ENCODE measurements at places on chromosomes 13 and 19.
A peak's percentile ranks its signal among the peaks of the same experiment; 100 is the strongest.

GRCh38 chr19:7199613-7200533 is 94.3 kb downstream of the INSR start:
- no peak for DNase-seq

GRCh38 chr13:113298043-113298945 is 1.3 kb downstream of the LAMP1 start:
- no peak for DNase-seq

DNA sequence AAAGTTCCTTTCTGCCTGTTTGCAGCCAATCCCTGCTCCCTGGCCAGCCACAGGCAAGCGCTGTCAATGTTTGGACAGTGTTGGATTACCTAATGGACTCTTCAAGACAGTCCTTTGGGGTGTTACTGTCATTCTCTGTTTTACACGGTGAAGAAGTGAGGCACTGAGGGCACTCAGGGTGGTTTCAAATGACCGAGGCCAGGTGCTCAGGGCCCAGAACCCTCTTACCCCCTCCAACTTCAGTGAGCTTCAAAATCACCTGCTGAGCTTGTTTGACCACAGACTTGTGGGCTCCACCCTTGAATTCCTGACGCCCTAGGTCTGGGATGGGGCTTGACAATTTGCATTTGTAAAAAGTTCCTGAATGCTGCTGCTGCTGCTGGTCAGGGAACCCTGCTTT is 97.9 kb downstream of the GGACT start:
- DNase-seq: no peak

GRCh38 chr19:32543115-32543900 is 37.7 kb upstream of the PDCD5 start:
- DNase-seq: no peak

DNA sequence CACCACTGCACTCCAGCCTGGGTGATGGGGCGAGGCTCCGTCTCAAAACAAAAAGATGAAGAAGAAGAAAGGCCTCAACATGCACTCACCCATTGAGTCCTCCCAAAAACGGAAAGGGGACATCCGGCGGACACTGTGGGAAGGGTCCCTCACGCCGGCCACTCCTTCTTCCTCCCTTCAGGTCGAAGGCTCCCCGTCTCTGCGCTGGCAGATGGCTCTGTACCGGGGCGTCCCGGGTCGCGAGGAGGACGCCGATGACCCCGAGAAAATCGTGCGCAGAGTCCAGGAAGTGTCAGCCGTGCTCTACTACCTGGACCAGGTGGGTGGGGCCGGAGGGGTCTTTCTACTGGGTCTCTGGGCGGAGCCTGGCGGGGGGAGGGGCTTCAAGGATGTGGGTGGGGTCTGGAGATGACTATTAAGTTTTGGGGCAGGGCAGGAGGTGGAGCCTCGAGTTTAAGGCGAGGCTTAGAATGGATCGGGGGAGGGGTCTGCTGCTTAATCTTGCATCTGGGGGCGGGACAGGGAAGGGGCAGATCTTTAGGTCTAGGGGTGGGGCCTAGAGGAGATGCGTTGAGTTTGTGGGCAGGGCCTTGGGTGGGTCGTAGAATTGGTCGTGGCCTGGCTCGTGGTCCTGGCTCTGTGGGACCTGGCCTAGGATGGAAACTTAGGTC is 90.2 kb downstream of the MAP4K1 start:
- DNase-seq: peak; percentile 39

GRCh38 chr19:940591-941291 is 14.9 kb downstream of the ARID3A start:
- peak; percentile 86 for DNase-seq

GRCh38 chr13:27079421-27079958 is 92.1 kb downstream of the USP12 start:
- DNase-seq: no peak

DNA sequence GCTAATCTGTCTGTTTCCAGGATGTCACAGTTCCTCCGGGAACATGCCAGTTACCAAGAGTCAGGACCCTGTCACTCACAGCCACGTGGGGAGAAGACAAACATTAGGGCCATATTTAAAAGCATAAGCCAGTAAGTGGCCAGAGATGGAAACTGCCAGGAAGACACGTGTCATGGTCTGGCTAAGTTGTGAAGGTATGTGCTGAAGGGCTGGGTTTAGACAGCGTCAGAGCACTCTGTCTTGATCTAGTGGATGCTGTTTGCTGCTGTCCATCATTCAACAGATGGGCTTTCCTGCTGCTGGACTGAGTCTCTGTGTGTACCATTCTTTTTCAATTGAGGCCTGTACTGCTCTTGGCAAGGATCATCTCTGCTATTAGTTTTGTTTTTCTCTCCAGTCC is 128.6 kb downstream of the HS6ST3 start:
- no peak for DNase-seq

DNA sequence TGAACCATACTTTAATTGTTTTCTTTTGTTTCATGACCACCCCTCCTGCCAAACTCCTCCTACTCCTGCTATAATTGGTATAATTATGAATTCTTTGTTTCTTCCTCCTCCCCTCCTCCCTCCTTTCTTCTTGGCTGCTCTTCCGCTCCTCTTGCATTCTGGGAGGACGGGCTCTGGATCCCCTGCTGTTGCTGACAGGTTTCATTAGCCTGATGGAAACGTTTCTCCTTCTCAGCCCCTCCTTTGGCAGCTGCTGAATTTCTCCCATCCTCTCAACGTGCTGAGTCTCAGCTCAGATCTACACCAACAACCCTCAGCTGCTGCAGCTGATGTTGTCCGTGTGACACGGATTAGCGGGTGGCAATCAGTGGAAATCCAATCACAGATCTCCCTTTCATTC is 97.1 kb upstream of the UBAC2 start:
- no peak for DNase-seq

GRCh38 chr19:35348911-35349611 is 1.4 kb downstream of the FFAR1 start:
- no peak for DNase-seq

- no peak for DNase-seq
Measured at GRCh38 chr13:89843621-89844020, 1503.9 kb upstream of the MIR17HG start.

DNA sequence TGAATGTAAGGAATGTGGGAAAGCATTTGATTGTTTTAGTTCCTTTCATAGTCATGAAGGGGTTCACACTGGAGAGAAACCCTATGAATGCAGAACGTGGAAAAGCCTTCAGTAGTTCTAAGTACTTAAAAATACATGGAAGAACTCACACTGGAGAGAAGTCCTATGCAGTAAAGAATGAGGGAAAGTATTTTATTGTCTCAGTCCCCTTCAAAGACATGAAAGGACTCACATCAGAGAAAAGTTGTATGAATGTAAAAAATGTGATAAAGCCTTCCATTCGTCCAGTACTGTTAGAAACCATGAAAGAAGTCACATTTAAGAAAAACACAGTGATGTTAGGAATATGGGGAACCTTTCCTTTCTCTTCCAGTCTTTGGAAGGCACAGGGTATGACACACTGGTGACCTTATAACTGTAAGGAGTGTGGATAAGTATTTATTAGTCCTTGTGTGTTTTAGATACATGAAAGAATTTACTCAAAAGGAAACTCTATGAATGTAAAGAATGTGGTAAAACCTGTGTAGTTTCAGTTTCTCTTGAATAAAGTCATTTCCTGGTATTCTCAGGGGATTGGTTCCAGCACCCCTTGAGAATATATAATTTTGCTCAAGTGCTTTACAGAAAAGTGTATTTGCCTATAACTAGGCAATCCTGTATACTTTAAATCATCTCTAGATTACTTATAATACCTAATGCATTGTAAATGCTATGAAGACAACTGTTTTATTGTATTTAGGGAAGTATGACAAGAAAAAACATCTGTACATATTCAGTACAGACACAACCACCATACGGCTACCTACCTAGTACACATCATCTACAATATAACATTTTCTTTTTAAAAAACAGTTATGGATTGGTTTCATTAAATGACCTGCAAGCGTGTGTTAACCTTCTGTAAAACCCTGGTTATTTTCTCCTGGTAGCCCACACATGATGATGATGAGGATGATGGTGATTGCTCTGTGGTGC is 52.8 kb downstream of the ZNF823 start:
- no peak for DNase-seq

GRCh38 chr19:16628984-16629691 is 1.1 kb upstream of the MED26 start:
- no peak for DNase-seq

- no peak for DNase-seq
Measured at GRCh38 chr19:42512743-42513304, 15.5 kb downstream of the CEACAM1 start.

DNA sequence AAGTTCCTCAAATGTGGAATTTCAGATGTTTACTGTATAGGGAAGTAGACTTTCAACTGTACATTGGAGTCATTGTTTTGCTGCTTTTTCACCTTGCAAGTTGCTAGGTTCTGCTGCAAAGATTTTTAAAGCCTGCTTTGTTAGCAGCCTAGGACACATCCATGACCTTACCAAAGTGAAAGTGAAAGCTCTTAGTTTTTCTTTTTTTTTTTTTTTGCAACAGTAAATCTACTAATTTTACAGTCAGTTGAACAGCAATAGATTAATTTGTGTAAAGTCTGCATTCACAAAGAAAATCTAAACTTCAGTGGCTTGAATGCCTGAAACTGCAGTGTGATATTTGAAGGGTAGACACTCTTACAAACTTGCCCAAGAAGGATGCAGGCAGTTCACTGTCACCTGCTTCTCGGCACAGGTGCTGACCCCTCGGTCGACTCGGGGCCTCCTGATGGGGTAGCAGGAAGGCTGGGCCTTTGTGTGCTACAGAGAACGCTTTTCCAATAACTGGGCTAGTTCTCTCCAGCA is 5.0 kb upstream of the MTIF3 start:
- DNase-seq: peak; percentile 9

DNA sequence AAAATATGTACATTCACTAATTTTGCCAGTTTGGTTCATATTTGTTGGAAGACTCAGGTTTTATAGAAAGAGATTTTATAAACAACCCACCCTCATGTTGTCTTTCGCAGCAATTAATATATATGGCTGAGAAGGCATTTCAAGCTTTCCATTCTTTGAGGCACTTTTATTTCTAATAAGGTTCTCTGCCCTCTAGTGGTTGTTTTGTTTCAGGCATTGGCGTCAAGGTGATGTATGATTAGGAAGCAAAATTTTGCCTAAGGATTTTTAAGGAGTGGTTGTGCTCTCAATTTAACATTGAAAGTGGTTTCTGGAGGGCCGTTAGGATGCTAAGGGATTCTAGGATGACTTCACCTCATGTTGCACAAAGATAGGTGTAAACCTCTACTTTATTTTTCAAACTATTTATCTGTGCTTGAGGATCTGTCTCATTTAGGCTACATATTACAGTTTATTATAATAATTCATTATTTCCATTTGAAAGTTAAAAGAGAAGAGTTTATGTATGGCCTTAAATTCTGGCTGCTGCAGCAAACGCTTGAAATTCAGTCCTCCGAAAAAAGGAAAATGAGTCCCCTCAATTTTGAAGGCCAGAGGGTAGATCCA is 35.9 kb downstream of the OXGR1 start:
- DNase-seq: no peak

DNA sequence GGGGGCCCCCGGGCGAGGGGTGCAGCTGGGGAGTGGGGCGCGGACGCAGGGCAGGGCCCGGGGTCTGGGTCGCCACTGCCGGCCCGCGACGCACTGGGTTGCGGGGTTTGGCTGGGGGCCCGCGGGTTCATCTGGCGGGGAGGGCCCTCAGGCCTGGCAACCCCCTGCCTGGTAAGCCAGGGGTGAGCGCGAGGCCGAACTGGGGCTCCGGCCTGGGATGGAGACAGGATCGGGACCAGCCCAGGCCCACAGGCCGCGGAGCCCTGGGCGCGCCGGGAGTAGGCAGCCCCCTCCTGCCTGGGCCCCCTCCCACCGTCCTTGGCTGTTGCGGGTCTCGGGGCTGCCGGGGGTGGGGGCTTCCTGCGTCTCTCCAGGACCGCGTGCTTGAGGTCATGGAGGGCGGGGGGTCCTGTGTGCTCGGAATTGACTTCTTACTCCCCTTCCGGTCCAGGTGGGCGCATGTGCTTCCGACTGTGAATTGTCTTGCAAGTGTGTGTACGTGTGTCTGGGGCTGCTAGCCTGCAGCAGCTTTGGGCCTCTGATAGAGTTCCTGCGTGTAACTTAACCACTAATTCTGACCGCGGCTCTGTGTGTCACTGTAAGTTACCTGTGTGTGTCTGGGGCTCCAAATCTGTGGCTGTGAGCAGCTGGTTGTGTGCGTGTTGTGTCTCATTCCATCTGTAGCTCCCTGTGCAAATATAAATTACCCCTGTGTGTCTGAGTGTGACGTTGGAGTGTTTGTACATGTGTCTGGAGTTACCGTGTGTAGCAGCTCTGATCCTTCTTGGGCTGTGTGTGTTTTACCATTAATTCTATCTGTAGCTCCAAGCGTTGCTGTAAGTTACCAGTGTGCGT is 751 bp downstream of the GRAMD1A start:
- peak; percentile 67 for DNase-seq

DNA sequence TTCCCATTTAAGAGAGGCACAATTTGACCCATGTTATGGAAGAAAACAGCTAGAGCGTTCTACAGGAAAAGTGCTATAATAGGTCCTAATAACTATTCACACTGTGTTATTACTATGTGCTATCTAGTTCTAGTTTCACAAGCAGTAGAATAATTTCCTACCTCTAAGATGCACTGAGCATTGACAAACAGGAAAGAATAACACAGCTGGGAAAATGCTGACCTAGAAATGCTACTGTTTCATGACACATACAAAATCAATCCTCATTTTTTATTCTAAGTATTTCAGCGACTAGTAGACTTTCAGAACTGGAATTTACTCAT is 259.5 kb downstream of the ITGBL1 start:
- no peak for DNase-seq

DNA sequence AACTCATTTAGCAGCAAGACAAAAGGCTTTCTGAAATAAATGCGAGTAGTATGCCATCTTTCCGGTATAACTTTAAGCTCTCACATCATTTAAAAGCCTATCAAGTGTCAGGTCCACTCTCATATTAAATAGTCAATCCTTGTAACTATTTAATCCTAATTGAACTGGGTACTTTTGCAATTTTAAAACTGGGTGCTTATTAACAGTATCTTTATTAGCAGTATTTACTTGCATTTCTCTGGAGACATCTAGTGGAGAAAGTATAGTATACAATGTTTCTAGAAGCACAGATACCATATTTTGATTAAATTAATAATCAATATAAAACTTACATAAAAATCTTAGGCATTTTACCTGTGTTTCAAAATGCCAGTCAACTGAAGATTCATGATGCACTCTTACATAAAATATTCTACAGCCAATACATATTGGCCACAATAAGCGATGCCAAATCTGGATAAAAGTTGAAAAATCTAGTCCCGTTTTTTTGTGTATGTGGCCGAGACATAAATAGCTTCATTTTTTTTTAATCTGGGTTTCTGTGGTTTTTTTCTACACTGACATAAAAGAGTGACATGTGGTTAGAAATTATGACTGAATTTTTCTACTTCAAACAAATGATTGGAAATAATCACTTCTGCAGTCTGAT is 4.3 kb upstream of the POSTN start:
- DNase-seq: no peak
